ENCODE measurements at places on chromosomes 5 and 9.

DNA sequence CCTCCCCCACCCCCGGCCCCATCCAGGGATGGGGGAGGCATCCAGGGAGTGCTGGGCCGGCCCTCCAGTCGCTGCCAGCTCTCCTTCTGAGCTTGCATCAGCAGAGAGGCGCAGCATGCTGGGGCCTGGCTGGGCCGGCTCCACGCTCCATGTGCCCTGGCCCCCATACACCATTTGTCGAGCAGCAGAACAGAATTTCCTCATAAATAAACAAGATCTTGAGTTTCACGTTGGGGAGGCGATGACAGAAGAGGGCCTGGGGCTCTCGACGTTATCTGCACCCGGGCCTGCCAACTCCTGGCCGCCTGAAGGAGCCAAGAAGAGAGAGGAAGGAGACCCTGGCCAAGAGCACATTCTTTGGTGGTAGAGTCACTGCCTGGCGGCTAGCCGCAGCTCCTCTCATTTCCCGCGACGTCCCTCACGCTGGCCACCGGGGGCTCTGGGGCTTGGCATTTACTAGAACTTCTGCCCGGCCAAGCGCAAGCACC is 177.0 kb downstream of the FGF18 start:
- peaks cover 7% of the 10 kb centered on the region for H3K4me1 ChIP-seq
- H3K4me3 ChIP-seq, result no peak overlapping the region
- no peaks in the 10 kb centered on the region for H3K27me3 ChIP-seq

- H3K4me3 ChIP-seq, result no peak overlapping the region
- no peaks in the 10 kb centered on the region for H3K36me3 ChIP-seq
- DNase-seq, result no peak
- H3K27me3 ChIP-seq, result no peaks in the 10 kb centered on the region
- no peak overlapping the region for H3K27ac ChIP-seq
- H3K4me1 ChIP-seq, result no peaks in the 10 kb centered on the region
Measured at GRCh38 chr5:109868737-109869136, 179.0 kb downstream of the MAN2A1 start.

DNA sequence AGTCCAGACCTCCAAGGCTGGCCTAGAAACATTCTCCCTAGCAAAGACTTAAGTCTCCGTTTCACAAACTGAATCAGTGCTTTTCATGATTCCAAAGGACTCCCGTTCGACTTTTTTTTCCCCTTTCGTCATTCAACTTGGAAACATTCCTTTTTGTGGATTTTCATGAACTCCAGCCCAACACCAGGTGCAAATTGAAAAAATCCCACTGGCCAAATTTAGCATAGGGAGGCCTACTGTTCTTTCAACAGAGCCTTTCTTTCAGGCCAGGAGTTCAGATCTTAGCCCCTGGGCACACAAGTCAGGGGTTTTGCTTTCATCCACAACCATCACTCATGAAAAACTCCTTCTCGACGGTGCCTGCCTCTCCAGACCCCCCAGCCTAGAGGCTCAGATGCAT is 285.3 kb downstream of the PIK3R1 start:
- H3K4me1 ChIP-seq, result no peaks in the 10 kb centered on the region
- DNase-seq, result no peak
- no peak overlapping the region for H3K4me3 ChIP-seq
- H3K27me3 ChIP-seq, result no peaks in the 10 kb centered on the region

DNA sequence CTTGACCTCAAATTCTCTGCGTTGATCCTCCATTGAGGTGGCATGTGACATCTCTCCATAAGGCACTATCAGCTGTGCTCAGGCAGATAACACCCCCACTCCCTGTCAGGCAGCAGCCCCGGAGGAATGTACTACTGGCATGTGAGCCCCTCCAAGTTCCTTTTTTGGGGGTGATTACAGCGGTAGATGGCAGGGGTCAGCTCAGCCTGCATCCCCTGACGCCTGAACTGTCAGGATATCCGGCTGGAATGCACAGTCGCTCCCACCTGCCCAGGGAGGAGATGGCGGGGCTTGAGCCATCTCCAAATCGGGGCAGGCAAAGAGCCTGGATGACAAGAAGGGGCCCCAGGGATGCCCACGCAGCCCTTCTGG is 40.8 kb downstream of the FAM78A start:
- H3K36me3 ChIP-seq, result no peaks in the 10 kb centered on the region
- H3K27me3 ChIP-seq, result no peaks in the 10 kb centered on the region
- H3K4me3 ChIP-seq, result no peak overlapping the region
- no peak for DNase-seq

DNA sequence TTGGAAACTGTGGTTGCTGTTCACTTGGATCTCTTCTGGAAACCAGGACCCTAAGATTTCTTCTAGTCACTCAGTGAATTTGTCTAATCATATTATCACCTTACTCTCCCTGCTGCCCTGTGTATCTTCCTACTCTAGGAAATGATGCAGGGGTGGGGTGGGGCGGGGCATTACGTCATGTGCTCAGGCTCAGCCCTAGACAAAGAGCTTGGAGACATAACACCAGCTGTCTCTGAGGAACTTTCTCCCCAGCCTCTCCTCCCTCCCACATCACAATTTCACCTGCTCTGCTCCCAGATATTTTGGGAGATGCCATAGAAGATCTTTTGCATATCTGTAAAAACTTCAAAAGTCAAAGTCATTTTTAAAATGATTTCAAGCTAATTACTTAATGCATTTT is 470.4 kb downstream of the ZSWIM6 start:
- no peak overlapping the region for H3K4me3 ChIP-seq
- H3K4me1 ChIP-seq, result no peaks in the 10 kb centered on the region
- no peaks in the 10 kb centered on the region for H3K27me3 ChIP-seq

DNA sequence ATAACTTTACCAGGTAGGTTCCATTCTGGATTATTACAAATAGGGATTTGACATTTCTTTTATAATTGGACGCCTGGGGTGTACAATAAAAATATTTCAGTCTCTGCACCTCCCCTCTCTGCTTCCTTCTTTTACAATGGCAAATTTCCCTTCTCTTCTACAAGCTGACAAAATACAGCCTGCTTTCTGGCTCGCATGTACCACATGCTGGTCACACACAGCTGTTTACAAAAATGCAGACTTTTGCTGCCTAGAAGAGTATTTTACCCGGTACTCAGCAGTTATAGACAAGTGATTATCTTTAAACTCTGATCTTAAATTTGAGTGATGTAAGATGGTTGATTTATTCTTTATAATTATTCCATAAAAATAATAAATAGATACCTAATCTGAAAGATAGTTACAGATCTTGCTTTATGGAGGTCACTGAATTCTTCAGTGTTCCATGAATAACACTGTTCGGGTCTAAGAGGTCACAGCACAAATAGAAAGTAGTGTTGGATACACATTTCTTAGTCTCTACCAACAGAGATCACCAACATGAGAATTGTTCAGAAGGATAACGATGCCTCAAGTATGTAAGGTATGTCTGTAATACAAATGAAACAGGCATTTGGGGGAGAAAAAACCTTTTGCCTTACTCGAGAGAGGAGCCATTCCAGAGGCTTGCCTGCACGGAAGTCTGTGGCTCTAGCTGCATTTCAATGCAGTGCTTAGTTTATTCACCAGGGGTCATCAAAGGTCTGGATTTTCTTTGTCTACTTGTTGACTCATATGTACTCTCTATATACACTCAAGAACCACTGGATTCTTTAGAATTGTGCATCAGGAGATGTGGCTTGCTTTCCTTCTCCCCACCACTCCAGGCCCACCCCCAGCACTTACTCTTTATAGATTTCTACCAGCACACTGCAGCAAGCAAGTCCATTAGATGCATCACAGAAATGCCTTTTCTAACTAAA is 206.6 kb upstream of the RFX3 start:
- H3K36me3 ChIP-seq, result no peaks in the 10 kb centered on the region
- no peak overlapping the region for H3K4me3 ChIP-seq
- H3K4me1 ChIP-seq, result no peaks in the 10 kb centered on the region
- no peak overlapping the region for H3K27ac ChIP-seq
- H3K27me3 ChIP-seq, result no peaks in the 10 kb centered on the region

GRCh38 chr5:90161414-90161813 is 248.1 kb downstream of the CETN3 start:
- no peak overlapping the region for H3K4me3 ChIP-seq
- H3K27ac ChIP-seq, result no peak overlapping the region
- H3K36me3 ChIP-seq, result no peaks in the 10 kb centered on the region
- H3K4me1 ChIP-seq, result no peaks in the 10 kb centered on the region
- no peak for DNase-seq
- H3K27me3 ChIP-seq, result no peaks in the 10 kb centered on the region

DNA sequence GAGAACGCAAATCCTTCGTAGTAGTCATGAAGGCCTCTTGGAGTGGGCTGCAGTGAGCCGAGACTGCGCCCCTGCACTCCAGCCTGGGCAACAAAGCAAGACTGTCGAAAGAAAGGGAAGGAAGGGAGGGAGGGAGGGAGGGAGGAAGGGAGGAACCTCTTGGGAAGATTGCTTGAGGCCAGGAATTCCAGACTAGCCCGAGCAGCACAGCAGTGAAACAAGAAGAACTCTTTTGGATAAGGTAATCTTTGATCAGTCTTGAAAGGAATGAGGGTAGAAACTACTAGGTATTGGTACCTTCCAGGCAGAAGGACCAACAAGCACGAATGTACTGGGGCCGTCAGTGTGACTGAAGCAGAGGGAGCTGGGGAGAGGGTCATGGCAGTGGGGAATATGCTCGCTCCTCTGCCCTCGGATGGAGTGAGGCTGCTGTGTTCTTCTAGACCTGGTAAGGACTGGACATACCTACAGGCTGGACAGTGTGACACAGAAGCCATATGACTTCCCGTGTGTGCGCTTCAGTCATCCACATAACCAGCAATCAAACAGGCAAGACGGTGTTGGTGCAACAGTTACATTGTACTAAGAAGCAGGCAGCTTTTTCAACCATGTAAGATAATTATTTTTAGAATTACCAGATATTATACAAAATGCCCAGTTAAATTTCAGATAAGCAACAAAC is 45.2 kb downstream of the P4HA2 start:
- H3K27me3 ChIP-seq, result no peaks in the 10 kb centered on the region
- no peak overlapping the region for H3K27ac ChIP-seq
- H3K36me3 ChIP-seq, result no peaks in the 10 kb centered on the region

DNA sequence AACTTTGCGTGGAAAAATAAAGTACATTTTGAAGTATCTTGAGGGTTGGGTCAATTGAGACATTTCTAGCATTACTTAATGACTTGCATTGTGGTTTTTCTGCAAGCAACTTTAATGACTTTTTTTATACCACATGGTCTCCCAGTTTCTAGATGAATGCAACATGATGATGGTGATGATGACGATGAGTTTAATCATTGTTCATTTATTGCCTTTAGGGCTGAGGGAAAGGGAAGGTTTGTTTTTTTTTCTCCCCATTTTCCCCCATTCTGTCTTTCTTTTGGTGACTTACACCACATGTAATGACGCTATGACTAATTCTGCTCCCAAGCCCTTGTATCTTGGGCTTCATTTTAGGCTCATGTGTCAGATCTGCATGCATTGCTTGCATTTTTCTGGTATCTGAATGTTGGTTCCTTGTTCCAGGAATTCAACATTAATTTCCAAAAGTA is 57.7 kb upstream of the NXNL2 start:
- no peak overlapping the region for H3K4me3 ChIP-seq
- no peaks in the 10 kb centered on the region for H3K27me3 ChIP-seq
- H3K27ac ChIP-seq, result no peak overlapping the region
- DNase-seq, result no peak

- peaks cover 76% of the 10 kb centered on the region for H3K36me3 ChIP-seq
- no peak overlapping the region for H3K27ac ChIP-seq
- peaks cover 23% of the 10 kb centered on the region for H3K4me1 ChIP-seq
Measured at GRCh38 chr9:129010267-129010975, 17.7 kb downstream of the SH3GLB2 start.

DNA sequence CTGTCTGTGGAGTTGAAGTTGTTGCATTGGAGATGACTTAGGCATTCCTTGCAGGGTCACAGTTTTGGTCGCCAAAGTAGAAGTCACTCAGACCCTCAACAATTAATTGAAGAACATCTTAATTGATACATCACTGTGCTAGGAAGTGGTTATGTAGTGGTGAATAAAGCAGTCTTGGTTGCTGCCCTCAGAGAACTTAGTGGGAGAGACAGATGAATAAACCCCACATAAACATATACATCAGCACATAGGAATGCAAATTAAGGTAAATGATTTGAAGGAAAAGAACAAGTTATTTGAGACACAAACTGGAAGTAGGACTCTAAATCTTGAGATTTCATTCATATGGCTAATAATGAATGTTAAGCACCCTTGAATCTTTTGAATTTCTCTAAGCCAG is 25.7 kb downstream of the FAM174A start:
- H3K27me3 ChIP-seq, result no peaks in the 10 kb centered on the region
- no peak overlapping the region for H3K27ac ChIP-seq
- H3K4me1 ChIP-seq, result no peaks in the 10 kb centered on the region

GRCh38 chr5:78430866-78431265 is 70.4 kb downstream of the SCAMP1 start:
- H3K4me3 ChIP-seq, result no peak overlapping the region
- DNase-seq, result no peak
- no peaks in the 10 kb centered on the region for H3K36me3 ChIP-seq
- no peak overlapping the region for H3K27ac ChIP-seq
- H3K4me1 ChIP-seq, result no peaks in the 10 kb centered on the region
- H3K27me3 ChIP-seq, result no peaks in the 10 kb centered on the region

DNA sequence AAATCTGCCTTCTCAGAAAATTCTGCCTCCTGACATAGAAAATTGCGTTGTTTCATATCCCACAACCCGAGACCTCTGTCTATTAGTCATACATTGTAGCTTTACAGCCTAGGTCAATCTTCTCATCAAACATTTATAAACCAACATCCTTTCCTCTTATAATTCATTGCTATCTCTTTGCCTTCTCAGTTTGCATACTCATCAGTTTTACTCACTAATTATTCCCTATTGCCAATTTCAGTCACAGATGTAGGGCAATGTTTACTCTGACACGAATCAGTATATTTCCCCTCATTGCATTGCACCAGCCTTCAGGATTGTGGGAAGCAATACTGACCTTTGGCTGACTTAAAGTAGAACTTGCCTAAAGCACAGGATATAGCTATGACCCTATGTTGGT is 247.2 kb downstream of the CEMIP2 start:
- no peaks in the 10 kb centered on the region for H3K36me3 ChIP-seq
- H3K4me1 ChIP-seq, result peaks cover 17% of the 10 kb centered on the region
- no peak overlapping the region for H3K27ac ChIP-seq
- H3K27me3 ChIP-seq, result no peaks in the 10 kb centered on the region
- no peak for DNase-seq

DNA sequence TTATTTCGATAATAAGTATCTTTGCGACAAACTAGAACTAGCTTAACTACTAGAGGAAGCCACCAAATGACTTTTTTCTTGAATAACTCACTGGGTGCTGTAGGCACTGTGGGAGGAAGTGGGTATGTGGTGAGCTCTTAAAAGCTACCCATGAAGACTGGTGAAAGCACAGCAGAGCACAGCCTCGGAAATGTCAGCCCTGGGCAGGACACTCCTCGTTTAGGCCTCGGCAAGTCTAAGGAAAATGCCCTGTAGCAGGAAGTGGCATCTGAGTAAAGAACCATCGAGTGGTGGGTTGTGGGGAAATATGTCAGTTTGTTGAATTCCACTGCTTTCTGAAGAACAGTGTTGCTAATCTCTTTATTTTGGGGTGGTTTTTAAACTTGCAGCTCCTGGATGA is 44.0 kb upstream of the NCS1 start:
- H3K27ac ChIP-seq, result peak overlapping the region; percentile 12
- H3K4me3 ChIP-seq, result no peak overlapping the region
- no peaks in the 10 kb centered on the region for H3K36me3 ChIP-seq
- H3K4me1 ChIP-seq, result no peaks in the 10 kb centered on the region

GRCh38 chr9:31124389-31124788 is 1260.1 kb upstream of the ACO1 start:
- DNase-seq, result no peak
- H3K27ac ChIP-seq, result no peak overlapping the region
- H3K36me3 ChIP-seq, result no peaks in the 10 kb centered on the region
- H3K4me3 ChIP-seq, result no peak overlapping the region
- H3K4me1 ChIP-seq, result no peaks in the 10 kb centered on the region
